Omental fat pad (tissue), 4 donors: ENCODE measurements at places on chromosomes 5 and 9.

GRCh38 chr9:35905912-35906679, at the start of gene HRCT1:
TSS of gene HRCT1 (plus strand) at chr9:35906202. CDS start at chr9:35906288, 86 bp downstream.
- no peak for DNase-seq

DNA sequence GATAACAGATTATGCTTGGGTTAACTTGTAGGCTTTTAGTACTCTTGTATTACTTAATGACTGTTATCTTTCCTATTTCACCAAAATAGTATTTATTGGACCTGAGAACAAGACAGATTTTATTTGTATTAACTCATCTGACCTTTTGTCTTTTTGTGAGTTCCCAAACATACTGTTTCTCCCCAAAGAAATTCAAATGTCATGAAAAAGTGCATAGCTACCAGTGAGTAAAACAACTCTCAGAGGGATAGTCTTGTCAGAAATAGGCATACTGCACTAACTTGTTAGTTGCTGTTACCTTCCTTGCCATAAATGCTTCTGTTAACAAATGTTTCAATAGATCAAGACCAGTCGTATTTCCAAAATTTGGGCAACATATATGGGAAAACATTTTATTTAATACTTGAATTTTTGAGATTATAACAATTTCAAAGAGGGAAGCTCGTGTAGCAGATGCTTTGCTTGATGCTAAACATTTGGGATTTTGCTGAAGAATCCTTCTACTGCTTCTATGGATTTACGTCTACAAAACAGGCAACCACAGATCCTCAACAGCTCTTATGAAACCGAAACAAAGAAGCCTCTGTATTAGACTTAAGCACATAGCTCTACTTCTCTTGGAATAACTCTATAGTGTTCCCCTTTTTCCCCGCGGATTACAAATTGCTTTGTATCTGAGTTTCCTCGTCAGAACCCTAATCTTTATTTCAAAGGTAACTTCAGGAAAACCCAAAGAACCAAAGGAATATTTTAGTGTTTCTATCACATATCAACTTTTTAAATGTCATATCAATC, 248.8 kb downstream of the MCTP1 start:
- DNase-seq: no peak

GRCh38 chr5:135564331-135564730, 14.5 kb downstream of the CXCL14 start:
- DNase-seq: no peak

DNA sequence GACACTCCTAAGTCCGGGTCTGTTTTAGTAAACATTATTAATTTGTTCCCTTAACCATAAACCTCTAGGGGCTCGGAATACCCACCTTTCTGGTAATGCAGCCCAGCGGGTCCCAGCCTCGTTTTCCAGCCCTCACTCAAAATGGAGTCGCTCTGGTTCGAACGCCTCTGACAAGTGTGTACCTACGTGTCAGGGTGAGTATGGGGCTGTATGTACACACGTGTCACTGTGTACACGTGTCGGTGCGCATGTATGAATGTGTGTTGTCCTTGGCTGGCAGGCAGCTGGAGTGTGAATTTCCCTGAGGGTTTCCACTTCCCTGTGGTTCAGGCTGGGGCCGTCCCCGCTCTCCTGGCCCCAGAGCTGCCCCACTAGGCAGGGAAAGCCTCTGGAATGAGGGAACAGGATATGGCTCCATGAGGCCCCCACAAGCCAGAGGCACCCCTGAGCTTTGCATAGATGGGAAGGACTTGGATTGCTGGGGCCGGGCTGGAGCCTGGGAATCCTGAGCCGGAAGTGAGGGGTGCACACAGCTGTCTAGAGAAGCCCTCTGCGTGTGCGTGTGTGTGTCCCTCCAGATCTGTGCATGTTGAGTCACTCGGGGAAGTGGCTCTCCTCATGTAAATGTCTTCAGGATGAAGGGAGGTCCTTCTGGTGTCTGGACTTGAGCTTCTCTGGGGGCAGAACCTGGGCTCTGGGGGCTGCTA, 160.8 kb upstream of the IER5L start:
- DNase-seq: no peak

GRCh38 chr5:142618130-142618523, 67.8 kb downstream of the FGF1 start:
- no peak for DNase-seq

- DNase-seq: no peak
Observed at GRCh38 chr5:172276214-172276613, 7.3 kb downstream of the UBTD2 start.

DNA sequence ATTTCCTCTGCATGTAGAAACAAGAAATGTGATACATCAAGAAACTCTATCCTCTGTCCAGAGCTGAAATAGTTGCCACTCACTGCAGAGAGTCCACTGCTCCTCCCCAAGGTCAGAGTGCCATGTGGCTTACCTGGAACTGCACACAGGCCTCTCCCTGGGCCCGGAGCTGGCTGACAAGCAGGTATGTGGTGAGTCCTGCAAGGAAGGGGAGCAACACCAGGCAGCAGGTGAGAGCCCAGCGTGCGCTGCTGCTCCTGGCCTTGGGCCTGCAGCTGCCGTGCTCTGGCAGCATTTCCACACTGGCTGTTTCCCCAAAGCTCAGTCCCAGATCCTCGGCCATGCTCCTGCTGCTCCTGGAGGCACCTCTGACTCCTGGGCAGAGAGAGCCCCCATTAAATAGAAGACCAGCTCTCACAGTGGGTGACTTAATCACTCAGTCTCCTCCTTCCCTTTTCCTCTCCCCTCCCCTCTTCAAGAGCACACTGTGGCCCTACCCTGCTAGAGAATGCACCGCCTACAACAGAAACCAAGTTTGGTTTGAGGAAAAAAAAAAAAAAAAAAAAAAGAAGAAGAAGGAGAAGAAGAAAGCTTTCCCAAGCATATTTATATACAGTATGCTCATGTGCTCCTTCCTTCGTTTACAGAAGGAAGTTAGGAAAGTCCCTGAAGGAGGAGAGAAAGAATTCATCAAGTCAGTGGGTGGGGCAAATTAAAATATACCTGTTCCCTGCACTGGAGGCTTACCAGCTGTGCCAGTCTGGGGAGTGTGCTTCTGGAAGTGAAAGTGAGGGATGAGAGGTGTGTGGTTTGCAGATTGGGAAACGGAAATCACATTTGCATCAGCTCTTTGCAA, at the start of gene TNFSF15:
TNFSF15 (minus strand) TSS at position 370 of the 856 bp plus-strand sequence; CDS start at position 343, 27 bp downstream.
- no peak for DNase-seq

DNA sequence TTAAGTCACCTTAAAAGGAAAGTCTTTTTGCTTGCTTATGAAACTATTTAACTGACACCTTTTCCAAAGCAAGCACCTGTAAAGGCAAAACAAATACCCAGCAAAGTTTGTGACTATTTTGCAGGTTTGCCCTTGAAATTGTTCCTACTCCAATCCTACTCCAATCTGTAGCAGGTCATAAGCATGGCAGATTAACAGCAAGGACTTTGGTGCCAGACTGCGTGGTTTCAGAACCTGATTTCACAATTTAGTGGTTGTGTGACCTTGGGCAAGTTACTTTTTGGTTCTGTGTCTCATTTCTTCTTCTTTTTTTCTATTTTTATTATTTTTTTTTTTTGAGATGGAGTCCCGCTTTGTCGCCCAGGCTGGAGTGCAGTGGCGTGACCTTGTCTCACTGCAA, 282.1 kb downstream of the RFX3 start:
- DNase-seq: no peak

- no peak for DNase-seq
Observed at GRCh38 chr5:22514231-22514630, 338.9 kb downstream of the CDH12 start.

DNA sequence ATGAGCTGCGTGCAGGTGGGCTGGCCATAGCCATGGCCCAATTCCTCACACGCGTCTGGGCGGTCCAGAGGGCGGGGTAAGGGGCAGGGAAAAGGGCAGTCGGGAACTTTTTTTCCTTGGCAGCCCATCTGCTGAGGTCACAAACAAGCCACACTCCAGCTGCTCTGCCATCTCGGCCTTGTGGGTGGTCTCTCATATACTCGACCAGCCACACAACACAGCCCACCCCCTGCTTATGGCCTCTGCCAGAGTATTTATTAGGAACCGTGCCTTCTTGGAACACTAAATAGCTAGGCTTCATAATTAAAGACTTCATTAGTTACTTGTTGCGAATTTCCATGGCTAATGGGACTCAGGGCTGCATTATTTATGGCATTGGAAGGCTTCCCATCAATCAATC, 98.5 kb upstream of the LHFPL2 start:
- DNase-seq: no peak

DNA sequence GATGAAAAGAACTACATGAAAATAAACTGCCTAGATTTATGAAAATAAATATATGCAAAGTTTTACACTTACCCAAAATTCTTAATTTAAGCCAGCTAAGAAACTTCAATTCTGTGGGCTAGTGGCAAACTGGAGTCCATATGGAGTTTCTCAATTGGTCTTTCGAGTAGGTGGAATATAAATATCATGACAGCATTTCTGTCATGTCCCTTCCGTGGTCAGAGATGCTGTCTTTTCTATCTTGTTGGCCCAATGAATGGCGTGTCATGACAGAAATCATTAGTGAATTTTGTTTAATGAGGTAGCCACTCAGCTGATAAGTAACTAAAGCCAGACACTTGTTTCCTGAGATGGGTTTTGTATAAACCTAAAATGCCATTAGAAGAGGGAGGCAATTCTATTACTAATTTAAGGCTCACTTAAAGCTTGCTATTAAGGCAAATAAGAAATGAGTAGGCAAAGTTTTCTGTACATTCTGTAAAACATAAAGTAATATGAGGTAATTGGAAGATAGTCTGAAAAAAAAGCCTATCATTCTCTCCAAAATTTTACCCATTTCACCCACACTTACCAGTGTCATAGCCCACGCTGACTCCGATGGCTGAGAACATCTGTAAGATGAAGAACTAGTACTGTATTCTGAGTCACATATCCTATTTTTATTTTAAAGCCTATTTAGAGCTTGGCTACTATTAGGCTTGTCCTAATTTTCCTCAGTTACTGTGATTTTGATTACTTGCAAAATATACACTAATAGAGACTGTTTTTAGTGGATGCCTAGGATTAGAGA, 419.3 kb upstream of the MEF2C start:
- DNase-seq: no peak

DNA sequence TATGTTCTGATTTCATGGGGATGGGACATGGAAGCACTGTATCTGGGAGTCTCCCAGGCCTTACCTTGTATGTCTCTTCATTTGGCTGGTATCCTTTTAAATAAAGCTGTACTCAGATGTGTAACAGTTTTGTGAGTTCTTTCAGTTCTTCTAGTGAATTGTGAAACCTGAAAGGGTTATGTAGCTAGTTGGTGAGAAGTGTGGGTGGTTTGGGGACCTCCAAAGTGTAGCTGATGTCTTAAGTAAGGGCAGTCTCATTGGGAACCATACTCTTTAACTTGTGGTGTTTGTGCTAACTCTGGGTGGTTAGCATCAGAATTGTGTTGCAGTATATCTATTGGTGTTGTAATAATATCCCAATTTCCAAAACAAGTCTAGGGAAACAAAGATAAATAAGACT, 166.9 kb upstream of the CCNH start:
- DNase-seq: no peak

GRCh38 chr5:1524799-1525623, 1.3 kb upstream of the LPCAT1 start:
- no peak for DNase-seq

DNA sequence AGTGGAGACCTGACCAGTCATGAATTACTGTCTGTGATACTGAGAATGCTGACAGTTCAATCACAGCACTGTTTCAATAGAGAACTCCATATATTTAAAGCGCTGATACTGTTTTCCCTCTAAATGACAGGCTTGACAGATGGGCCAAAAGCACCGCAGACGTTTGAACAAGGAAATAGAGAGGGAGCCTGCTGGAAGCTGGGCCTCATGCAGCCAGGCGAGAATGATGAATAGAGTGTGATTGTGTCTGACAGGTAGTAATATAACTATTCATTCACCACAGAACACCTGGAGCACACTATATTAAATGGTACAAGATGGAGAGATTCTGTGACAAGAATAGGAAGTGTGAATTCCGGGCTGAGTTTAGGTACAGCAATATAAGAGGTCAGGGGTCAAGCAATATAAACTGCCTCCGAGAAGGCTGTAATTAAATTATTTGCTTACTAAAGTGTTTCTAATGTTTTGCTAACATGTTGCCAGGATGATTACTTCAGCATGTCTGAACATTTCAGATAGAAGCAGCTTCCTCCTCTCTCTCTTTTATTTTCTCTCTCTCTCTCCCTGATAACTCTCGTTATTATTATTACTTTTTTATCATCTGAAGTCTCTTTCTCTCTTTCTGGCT, 297.7 kb downstream of the CSNK1G3 start:
- no peak for DNase-seq

DNA sequence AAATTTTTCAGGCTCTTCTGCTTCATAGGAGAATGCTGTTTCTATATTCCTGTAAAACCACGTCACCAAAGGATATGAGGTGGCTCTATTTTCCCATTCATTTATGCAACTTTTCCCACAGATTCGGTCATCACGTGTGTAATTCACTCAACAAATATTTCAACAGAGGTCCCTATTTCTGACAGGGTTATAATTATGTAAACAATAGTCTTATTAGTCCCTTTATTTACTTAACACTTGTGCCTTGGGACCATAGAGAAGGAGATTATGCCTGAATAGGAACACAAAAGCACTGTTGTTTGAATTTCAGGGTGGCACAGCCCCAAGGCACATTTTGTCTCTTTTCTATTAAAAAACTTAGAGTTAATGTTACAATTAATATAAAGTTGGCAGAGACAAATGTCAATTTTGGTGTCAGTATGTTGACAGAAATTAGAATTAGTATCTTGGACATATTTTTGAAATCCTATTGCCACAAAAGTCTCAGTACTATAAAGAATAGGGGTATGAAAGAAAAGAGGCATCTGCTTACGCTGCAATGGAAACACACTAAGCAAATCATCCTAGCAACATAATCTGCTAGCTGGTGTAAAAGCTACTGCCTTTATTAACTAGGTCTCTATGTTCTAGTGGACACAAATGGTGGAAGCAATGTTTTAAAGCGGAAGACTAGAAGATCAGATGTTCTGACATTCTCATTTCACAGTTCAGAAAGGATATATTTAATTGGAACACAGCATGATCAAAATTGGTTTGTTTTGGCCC, 229.1 kb upstream of the TBCA start:
- DNase-seq: no peak

DNA sequence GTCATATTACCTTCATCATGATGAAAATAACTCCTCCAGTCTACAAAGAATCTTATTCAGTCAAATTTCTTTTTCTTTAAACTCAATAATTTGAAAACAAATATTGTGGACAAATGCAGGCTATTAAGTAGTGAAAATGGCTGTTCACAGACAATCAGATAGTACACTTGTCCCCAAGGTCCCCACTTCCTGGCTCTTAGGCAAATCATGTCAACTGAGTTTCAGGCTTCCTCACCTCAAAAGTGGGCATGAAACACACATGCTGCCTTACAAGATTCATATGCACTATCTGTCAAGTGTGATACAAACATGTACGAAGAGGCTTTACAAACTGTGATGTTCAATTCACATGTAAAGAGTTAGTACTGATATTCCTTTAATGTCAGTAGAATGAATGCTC, 385.2 kb upstream of the SEMA6A start:
- no peak for DNase-seq

DNA sequence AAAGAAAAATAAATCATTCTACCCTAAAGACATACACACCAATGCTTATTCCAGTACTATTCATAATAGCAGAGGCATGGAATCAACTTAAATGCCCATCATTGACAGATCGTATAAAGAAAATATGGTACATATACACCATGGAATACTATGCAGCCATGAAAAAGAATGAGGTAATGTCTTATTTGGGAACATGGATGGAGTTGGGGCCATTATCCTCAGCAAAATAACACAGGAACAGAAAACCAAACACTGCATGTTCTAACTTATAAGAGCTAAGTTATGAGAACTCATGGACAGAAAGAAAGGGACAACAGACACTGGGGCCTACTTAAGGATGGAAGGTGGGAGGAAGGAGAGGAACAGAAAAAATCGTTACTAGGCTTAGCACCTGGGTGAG, 527.5 kb upstream of the ST8SIA4 start:
- DNase-seq: no peak
